Mammary epithelial cell (primary cell): ENCODE measurements at places on chromosomes 7 and 10.

DNA sequence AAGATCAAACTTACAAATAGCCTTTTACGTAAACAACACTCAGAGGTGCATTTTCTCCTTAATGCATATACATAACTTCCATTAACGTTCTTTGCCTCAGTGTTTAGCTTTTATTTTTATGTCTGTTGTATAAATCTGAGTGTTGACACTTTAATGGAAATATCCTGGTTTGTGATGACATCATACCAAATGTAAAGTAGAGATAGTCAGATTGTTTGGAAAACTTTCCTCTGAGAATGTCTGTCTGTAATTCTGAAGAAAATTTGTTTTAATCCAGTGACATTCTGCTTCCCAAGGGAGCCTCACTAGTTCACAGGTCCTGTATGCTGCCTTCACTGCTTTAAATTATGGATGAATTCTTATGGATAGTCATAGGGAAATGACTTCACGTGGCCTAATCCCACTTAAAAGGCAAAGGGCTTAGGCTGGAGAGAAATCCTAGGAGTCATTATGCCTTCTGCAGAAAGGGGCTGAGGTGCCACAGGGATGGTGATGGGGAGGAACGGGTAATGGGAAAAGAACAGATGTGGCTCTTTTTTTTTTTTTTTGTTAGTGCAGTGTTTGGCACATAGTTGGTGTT lies 93.2 kb downstream of the DNAJB9 start:
- DNase-seq: no peak

- peak; percentile 3 for DNase-seq
Observed at GRCh38 chr7:158676171-158676840, 28.3 kb downstream of the NCAPG2 start.

GRCh38 chr7:80511964-80512363 lies at the start of gene GNAT3:
TSS of gene GNAT3 (minus strand) at chr7:80512064. CDS start at chr7:80511926, 138 bp downstream.
- DNase-seq: no peak

GRCh38 chr10:110415809-110416208 lies 81.9 kb upstream of the DUSP5 start:
- DNase-seq: no peak

DNA sequence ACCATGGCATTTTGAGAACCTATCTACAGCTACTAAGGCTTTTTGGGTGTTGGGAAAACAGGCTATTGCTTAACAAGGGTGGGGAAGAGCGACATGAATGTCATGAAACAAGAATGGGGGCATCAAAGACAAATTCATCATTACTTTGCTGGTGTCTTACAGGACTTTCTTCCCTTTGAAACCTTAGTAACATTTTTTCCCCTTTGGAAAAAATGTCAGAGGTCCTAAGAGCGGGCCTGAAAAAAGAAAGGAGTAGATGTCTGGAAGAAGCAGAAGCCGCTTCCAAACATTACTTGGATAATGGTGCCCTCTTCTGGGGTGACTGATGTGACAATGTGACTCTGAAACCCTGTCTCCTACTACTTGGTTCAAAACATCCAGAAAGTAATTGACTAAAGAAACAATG lies 3.8 kb upstream of the DDX50 start:
- DNase-seq: peak; percentile 54

GRCh38 chr10:47104786-47105385 lies 193.7 kb downstream of the PTPN20 start:
- DNase-seq: no peak

DNA sequence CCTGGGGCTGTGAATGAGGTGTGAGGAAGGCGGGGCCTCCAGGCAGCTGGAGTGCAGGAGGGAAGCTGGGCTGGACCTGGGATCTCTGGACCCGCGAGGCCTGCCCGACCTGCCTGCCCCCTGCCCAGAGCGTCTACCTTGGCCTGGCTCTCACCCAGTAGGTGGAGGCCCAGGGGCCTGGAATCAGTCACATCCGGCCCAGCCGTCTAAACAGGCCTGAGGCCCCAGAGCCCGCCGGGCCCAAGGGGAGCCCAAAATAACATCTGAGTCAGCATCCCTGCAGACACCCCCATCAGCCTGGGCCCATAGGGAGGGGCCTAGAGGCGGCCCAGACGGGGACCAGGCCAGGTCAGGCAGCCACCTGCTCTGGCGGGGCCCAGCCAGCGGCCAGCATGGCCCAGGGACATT lies 15.1 kb upstream of the ELN start:
- DNase-seq: peak; percentile 48

GRCh38 chr10:20970708-20971107 lies 73.6 kb upstream of the NEBL start:
- DNase-seq: no peak

GRCh38 chr7:22386206-22386858 lies 29.4 kb upstream of the RAPGEF5 start:
- no peak for DNase-seq

DNA sequence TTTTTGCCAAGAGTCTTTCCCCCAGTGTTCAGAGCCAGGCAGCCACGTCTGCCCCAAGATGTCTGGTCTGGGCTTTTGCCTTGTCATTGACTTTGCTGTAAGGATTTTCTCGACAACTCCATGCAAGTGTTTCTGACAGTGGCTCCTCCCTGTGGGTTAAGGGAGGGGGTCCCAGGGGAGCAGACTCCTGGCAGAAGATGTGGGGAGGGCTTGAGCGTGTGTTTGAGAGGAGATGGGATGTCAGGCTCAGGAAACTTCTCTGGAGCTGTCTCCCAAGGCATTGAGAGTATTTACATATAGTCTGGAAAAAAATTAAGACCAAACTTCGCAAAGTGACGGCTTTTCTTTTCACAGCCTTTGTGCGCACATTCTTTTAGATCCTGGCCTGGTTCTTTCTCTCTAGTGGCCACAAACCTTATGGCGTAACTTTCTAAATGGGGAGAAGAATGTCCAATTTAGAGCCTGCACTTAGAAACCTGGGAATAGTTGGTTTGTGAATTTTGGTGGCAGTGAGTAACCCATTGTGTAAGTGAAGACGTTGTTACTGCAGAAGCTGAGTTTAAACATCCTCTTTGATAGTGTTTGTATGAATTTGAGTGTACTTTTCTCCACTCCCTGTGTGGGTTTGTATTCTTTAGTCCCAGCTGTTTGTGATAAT lies 201.5 kb downstream of the LRMDA start:
- DNase-seq: no peak

GRCh38 chr7:32215697-32216096 lies 145.5 kb upstream of the PDE1C start:
- DNase-seq: no peak

DNA sequence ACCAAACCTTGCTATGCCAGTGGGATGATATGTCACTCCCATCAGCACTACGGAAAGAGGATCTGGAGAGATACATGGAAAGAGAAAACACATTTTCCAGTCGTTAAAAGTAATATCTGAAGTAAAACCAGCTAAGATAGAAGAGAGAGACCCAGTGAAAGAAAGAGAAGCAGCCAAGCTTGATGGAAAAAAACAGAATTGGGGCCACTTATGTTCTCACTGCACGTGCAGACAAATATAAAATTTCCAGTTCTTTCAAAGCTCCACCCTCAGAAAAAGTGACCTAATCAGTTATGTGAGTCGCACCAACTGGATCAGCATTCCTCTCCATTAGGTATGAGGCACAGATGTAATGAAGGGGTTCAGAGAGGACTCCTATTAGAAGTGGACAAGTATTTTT lies 266.1 kb downstream of the MTERF1 start:
- DNase-seq: peak; percentile 6

DNA sequence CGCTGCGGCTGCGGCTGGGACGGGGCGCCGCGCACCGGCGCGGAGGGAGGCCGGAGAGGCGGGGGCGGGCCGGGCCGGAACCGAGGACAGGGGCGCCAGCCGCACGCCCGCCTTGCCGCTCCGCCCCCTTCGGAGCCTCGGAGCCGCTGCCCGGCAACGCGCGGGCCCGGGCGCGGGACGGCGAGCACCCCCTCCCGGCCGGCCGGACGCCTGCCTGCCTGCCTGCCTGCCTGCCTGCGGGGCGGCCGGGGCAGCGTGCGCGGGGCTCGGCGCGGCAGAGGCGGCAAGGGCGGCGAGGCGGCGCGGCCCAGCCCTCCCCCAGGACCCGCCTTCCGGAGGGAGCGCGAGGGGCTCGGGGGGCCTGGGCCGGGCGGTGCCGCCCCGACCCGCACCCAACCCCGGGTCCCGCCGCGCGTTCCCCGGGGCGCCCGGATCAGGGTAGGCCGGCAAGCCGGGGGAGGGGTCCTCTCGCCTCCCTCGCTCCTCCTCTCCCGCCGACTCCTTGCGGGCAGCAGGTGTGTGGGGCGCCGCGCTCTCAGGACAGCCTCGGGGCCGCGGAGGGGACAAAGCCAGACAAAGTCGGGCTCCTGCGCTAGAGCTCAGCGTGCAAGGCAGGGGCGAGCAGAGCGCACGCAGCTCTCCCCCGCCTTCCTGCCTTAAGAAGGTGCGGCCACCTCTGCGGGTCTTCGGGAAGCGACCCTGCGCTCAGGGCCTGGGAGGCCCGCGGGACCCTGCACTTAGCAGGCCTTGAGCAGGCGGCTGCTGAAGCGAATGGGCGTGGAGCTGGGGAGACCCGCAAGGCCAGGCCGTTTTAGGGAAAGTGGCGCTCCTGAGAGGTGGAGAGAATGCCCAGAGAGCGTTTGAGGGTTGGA lies at the start of gene KIAA1549:
KIAA1549 (minus strand) TSS at position 58 of the 872 bp plus-strand sequence. CDS start 120 bp downstream, outside the sequence.
- peak; percentile 60 for DNase-seq

- DNase-seq: no peak
Observed at GRCh38 chr10:283916-284356, 148.7 kb downstream of the ZMYND11 start.
